OCI-M1 (cell line): ENCODE measurements at places on chromosomes 12 and 14.

- DNase-seq, result peak; percentile 84
Measured at GRCh38 chr12:83172866-83173649, 486.4 kb downstream of the TMTC2 start.

DNA sequence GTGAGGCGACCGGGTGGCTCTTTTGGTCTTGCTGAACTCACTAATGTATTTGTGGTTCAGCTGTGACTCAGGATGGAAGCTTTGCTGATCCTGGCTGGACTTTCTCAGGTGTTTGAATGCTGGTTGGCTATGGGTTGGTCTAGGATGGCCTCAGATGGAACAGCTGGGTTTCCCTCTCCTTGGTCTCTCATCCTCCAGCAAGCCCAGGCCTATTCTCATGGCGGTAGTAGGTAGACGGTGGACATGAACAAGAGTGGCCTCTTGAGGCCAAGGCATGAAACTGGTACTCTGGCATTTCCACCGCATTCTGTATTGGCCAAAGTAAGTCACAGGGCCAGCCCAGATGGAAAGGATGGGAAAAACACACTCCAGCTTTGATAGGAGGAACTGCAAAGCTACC lies 11.8 kb upstream of the POLR3B start:
- DNase-seq, result peak; percentile 48

- DNase-seq, result peak; percentile 13
Measured at GRCh38 chr12:116213885-116214527, 63.5 kb downstream of the MED13L start.

- DNase-seq, result no peak
Measured at GRCh38 chr14:53367644-53368026, 214.5 kb upstream of the DDHD1 start.

DNA sequence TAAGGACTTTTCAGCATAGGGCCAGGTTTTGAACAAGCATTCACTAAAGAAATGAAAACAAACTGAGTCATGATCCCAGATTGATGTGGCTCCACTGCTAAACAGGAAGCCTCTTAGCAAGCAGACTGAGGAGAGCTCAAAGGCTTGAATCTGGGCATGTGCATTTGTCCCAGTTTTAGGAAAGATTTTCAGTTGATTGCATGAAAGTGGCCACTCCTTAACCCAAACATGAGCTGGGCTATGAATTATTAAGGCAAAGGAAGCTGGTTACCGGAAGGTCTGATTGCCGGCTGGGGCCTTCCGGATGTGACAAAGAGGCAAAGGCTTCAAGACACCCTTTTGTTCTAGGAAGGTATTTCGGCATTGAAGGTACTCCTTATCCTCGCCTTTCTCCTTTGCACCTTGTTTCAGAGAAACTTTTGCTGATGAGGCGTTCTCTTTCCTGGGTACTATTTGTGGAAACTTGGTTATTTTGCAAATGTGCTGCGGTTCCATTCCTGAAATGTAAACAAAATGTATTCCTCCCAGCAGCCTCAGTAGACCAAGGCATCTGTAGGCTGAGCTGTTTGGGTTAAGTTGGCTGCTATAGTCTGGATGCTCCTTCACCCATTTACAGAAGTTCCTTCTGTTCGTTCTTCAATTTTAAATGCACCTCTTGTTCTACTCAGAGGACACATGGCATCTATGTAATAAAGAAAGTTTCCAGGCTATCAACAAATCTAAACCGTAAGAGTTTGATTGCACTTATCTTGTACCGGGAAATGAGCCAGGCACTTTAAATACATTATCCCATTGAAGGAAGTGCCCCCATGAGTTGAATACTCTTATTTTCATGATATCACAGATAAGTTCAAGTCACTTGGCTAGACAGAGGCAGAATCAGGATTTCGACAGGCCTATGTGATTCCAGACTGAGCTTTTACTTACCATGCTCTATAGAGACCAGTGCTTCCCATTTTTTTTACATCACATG lies 115.6 kb upstream of the METAP2 start:
- no peak for DNase-seq
